ENCODE measurements at places on chromosomes 11 and 22.

DNA sequence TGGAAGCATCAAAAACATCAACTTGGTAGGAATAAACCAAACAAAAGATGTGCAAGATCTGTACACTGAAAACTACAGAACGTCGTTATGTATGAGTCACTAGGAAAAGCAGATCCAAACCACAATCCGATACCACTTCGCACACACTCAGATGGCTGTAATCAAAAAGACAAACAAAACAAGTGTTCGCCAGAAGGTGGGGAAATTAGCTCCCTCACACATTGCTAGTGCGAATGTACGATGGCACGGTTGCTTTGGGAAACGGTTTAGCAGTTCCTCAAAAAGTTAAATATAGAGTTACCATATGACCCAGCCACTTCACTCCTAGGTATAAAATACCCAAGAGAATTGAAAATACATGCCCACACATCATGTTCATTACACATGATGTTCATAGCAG is 14.8 kb upstream of the CARD10 start:
- DNase-seq, result peak; percentile 85

DNA sequence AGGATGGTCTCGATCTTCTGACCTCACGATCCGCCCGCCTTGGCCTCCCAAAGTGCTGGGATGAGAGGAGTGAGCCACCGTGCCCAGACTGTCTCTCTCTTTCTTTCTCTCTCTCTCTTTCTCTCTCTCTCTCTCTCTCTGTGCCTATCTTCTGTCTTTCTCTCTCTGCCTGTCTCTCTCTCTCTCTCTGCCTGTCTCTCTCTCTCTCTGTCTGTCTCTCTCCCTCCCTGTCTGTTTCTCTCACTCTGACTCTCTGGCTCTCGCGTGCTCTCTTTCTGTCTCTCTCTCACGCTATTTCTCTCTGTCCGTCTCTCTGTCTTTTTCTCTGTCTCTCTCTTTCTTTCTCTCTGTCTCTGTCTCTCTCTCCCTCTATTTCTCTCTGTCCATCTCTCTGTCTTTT is 3911.2 kb upstream of the OR11H1 start:
- DNase-seq, result no peak

DNA sequence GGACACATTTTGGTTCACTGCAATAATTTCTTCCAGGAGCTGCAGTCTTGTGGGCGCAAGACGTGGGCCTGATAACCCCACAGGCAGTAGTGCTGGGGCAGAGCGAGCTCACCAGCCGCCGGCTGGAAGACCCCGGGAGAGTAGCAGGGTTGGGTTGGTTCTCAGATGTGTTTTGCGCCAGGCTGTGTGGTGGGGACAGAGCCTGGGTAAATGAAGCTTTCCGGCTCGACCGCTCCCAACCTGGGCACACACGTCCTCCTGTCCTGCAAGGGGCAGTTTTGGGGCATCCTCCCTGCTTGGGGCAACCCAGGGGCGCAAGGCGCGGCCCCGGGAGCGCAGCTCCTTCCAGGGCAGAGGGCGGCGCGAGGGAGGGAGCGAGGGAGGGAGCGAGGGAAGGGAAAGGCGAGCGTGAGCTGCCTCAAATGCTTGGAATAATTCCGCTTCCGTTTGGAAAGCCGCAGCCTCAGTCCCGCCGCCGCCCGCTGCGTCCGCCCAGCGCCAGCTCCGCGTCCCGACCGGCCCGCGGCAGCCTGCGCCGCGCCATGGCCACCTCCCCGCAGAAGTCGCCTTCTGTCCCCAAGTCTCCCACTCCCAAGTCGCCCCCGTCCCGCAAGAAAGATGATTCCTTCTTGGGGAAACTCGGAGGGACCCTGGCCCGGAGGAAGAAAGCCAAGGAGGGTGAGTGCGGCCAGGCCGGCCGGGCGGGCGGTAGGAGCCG is at the start of gene PARVA:
TSS of gene PARVA (plus strand) at position 466 of the 718 bp plus-strand sequence. CDS start at position 543, 77 bp downstream.
- DNase-seq, result no peak

GRCh38 chr11:65611758-65612603 is 2.0 kb downstream of the MAP3K11 start:
- no peak for DNase-seq

DNA sequence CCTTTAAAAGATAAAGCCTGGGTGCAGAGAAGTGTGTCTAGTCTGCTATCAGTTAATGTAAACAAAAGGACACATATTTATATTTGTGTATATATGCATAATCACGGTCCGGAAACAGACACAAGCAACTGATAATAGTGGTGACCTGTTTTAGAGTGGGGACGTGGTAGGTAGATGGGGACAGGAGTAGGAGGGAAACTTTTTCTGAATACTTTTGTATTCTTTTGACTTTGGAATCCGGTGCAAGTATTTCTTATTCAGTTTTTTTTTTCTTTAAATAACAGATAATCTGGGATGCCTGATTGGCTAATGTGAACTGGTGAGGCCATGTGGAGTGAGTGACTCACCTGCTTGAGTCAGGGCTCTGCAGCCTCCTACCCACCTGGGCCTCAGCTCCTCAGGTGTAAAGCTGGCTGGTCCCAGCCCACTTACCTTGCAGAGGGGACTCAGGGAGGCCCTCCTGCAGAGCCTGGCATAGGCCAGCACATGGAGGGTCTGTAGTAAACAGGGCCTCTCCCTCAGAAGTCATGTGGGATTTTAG is 15.3 kb downstream of the MICAL2 start:
- DNase-seq, result no peak

DNA sequence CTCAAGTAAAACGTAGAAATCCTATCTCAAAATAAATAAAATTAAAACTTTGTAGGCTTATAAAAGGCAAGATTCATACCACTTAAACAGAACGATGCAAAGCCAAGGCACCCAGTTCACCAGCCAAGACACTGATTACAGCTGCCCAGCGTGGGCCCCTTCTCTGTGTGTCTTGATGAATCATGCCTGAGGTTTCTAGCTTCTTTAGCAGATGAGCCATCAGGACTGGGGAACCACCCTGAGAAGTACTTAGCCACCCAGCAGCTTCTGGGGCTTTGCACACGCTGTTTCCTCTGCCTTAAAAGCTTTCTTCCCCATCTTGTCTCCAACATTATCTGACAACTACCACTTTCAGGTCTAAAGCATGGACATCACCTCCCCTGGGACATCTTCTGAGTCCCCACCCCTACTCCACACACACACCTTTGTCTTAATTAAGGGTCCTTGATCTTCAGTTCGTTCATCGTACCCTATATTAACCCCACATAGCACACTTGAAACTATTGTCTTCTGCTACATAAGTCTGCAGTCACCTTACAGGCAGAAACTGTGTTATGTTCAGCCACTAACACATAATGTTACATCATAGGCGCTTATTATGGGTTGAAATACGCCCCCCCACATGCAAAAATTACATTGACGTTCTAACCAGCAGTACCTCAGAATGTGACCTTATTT is 8.7 kb upstream of the LAYN start:
- no peak for DNase-seq

DNA sequence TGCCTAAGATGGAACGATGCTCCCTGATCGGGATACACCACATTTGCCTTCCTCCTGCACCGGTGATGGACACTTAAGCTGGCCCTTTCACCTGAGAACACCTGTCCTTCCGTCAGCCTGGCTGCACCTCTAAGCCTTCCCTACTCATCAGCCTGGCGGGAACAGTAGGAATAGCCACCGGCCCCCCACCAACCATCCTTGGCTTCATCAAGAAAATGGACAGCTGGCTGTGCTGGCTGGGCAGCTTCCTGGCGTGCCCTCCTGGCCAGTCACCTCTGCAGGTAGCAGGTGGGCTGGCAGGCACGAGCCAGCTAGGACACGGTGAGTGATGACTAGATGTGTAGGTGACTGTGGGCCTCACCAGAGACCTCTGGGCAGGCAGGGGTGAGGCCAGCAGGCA is 142.8 kb downstream of the CTTN start:
- DNase-seq, result no peak

GRCh38 chr11:119772641-119773415 is 43.8 kb upstream of the NECTIN1 start:
- no peak for DNase-seq

DNA sequence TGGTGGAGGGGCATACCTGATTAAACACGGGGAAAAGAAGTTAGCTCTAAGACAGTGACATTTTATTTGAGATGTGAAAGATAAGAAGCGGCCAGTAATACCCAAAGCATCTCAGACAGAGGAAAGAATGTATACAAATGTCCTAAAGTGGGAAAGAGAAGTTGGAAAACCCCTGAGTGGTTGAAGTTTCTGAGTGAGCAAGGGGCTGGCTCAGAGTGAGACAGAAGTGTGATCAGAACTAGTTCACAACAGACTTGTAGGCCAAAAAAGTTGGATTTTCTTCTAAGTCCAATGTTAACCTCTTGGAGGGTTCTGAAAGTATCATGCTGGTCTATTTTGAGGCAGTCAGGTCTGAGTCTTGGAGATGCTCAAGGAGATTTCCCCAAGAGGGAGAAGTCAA is 608.7 kb downstream of the SOX6 start:
- no peak for DNase-seq

DNA sequence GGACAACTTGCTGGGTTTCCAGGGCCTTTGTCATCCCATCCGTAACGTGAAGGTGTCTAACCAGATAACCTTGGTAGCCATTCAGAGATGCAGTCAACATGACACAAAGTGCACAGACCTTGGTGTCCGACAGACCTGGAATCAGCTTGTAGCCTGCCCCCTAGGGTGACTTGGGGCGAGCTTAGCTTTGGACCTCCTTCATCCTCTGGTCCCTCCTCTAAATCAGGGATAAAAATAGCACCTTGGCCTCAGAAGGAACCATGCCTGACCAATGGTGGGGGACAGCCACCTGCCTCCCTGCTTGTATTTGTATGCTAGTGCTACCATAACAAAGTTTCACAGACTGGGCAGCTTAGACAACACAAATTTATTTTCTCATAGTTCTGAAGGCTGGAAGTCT is 3.7 kb downstream of the SNRPD3 start:
- DNase-seq, result no peak

- no peak for DNase-seq
Measured at GRCh38 chr11:93484716-93485115, 58.5 kb downstream of the SMCO4 start.

GRCh38 chr11:115050756-115051155 is 372.4 kb downstream of the NXPE2 start:
- no peak for DNase-seq

DNA sequence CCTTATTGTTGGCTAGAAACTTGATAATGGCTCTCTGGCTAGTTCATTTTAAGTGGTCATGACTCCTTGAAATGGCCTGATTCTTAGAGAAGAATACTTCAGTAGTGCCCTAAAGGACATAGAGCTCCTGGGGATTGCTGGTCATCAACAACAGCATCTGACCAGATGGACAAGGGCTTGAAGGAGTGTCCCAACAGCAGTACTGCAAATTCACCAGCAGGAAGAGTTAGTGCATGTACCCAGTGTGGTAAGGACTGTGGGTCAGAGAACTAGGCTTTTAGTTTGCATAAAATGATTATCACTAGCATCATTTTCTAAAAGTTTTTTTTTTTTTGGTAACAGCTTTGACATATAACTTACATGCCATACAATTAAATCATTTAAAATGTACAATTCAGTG is 39.5 kb upstream of the CUL5 start:
- no peak for DNase-seq

GRCh38 chr11:26331911-26332571 is at the start of gene ANO3:
Gene ANO3 (plus strand): TSS chr11:26332130. CDS start chr11:26332276, 146 bp downstream.
- peak; percentile 25 for DNase-seq

DNA sequence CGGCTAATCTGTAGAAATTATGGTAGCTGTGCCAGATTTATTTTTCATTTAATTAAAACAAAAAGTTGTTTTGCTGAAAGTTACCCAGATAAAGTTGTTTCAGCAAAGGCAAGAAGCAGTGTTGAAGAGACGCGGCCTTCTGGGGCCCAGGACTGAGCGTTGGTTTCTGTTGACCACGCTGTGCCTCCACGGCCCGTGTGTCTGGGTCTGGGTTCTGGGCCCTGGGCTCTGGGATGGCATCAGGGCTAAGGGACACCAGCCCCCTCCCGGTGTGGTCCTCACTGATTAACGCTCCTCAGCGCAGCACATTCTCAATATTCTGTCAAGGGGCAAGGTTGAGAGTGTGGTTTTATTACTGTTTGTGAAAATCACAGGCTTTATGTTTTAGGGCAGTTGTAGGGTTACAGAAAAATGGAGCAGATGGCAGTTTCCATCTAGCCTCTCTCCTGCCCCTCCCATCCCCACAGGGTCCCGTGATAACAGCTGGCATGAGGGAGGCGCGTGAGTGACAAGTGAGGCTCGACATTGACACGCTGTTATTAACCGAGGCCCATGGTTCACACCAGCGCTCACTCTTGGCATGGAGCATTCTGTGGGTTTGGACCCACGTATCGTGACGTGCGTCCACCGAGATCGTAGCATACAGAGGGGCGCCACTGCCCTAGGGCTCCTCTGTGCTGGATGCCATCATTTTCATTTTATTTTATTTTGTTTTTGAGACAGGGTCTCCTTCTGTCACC is 1231.4 kb downstream of the BRD1 start:
- DNase-seq, result no peak

DNA sequence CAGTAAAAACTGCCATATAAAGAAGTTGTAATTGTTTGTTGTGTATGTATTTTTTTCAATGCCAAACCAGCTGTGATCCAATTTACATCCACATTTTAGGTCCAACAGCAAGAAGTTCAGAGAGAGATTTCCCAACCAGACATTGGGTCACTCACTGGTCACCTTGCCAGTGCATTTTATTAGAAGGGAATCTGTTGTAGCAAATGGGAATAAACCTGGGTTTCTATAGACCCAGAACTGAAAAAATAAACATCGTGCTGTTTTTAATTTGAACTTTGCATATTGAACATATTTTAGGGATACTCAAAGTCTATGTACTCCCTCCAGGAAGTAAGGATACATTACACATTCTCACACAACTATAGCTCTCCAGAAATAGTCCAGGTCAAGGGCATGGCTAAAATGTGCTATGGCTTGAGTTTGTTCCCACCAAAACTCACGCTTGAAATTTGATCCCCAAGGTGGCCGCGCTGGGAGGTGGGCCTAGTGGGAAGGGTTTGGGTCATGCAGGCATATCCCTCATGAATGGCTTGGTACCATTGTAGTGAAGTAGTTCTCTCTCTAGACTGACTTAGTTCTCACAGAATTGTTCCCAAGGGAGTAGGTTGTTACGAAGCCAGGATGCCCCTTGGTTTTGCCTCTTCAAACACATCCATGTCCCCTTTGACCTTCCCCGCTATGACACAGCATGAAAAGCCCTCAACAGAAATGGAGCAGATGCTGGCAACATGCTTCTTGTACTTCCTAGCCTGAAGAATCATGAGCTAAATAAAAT is 90.9 kb downstream of the RRAS2 start:
- no peak for DNase-seq
